Activated CD4-positive, alpha-beta memory T cell treated with anti-CD3 and anti-CD28 coated beads for 36 hours (primary cell): ENCODE measurements at places on chromosomes 1 and 21. TPM values are rescaled to one million over a fixed set of nuclear protein-coding genes. Genes with fewer than 3 reads are reported as not detected.

The RPRD2 gene
- total RNA-seq = 22.6 TPM

The FHAD1 gene
- not detected for total RNA-seq

The OR2M3 gene
- not detected for total RNA-seq

The BRDT gene
- not detected for total RNA-seq

The BEST4 gene
- total RNA-seq = 1.3 TPM

The DCLRE1B gene
- 19.6 TPM for total RNA-seq

The VAV3 gene
- total RNA-seq = 3.3 TPM

GRCh38 chr1:227155688-227156087 lies 162.6 kb downstream of the CDC42BPA start:
- H3K27me3 ChIP-seq = no peaks in the 10 kb centered on the region
- H3K4me1 ChIP-seq = no peaks in the 10 kb centered on the region
- H3K27ac ChIP-seq = no peak overlapping the region
- H3K4me3 ChIP-seq = no peak overlapping the region
- no peak for DNase-seq
- no peaks in the 10 kb centered on the region for H3K36me3 ChIP-seq

GRCh38 chr21:35438643-35439404 lies 389.7 kb upstream of the RUNX1 start:
- peaks cover 10% of the 10 kb centered on the region for H3K4me1 ChIP-seq
- DNase-seq = peak; percentile 21
- H3K36me3 ChIP-seq = peaks cover 4% of the 10 kb centered on the region
- H3K4me3 ChIP-seq = no peak overlapping the region

DNA sequence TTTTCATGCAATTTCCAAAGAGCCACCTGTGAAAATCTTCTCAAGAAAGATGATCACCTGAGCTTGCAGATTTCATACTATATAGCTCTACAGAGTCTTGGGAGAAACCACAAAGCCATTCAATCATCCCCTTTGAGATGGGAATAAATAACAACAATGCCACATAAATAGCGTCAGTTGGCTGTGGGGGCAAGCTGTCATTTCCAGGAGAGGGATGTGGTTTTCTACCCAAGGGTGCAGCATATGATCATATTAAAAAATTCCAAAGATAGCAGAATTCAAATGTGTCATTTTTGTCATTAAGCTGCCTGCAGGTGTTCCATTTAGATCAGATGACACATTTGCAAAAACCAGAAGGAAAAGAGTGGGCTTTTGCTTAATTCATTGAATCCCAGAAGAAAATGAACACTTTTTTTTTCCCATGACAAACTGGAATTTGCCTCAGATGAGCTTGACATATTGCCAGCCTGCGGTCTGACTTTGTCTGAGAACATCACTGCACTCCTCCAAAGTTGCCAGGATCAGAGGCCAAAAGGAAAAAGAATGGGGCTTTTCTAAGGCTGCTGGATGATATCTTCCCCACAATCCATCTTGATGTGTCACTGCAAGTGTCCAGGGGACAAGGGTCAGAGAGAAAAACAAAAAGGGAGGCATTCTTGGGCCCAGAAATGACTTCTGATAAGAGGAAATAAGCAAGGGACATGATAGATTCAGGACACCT lies 314.1 kb upstream of the USP25 start:
- no peaks in the 10 kb centered on the region for H3K4me1 ChIP-seq
- no peaks in the 10 kb centered on the region for H3K27me3 ChIP-seq
- no peak for DNase-seq

DNA sequence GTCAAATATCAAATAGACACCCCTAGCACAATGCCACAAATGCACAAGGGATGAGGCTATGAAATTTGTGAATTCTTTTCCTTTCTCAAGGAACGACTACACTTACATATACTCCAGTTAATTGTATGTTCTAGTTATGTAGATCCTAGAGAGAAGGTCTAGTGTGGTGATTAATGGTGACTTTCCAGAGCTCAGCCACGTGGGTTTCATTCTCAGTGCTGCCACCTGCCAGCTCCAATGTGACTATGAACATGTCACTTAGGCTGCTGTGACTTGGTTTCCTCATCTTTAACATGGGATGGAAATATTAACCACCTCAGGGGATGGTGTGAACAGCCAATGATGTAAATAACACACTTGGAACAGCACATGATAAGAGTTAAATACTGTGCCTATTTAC lies 138.3 kb downstream of the APP start:
- peak; percentile 19 for DNase-seq
- H3K4me1 ChIP-seq = peaks cover 10% of the 10 kb centered on the region
- H3K36me3 ChIP-seq = peaks cover 2% of the 10 kb centered on the region
- no peaks in the 10 kb centered on the region for H3K27me3 ChIP-seq

DNA sequence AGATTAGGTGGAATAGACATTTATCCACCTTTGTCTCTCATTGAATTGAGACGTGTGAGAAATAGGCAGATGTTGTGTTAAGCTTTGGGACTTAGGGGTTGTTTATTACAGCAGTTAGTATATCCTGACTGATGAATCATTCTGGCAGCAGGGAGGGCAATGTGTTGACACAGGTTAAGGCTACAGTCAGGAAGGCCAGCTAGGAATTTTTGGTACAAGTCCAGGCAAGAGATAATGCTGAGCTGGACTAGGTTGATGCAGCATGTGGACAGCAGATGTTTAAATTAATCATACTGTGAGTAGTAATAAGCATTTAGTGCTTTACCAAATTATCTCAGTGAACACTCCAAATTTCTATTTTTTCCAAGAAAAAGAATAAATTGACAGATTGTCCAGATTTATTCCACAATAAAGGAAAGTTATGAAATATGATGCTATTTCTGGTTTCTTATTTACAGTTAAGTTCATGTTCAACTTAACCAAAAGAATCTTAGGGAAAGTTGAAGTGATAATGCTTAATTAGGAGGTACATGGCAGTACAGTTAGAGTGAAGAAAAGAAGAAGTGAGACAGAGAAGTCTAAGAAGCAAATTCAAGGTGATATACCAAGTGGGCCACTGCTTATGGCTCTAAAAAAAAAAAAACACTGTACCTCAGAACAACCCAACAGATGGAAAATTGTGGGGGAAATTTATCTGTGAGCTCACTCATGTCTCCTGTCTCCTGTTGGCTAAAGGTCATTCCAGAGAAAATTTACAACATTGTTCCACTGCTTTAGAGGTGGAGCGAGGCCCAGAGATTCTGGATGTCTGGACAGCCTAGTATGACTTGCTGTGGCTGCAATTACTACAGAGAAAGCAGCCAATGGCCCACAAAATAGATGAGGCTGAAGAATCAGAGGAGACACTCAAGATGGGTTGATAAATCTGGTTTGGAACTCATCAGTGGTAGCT lies 102.7 kb upstream of the C21orf91 start:
- DNase-seq = no peak
- H3K27me3 ChIP-seq = no peaks in the 10 kb centered on the region
- no peak overlapping the region for H3K27ac ChIP-seq
- no peaks in the 10 kb centered on the region for H3K36me3 ChIP-seq

DNA sequence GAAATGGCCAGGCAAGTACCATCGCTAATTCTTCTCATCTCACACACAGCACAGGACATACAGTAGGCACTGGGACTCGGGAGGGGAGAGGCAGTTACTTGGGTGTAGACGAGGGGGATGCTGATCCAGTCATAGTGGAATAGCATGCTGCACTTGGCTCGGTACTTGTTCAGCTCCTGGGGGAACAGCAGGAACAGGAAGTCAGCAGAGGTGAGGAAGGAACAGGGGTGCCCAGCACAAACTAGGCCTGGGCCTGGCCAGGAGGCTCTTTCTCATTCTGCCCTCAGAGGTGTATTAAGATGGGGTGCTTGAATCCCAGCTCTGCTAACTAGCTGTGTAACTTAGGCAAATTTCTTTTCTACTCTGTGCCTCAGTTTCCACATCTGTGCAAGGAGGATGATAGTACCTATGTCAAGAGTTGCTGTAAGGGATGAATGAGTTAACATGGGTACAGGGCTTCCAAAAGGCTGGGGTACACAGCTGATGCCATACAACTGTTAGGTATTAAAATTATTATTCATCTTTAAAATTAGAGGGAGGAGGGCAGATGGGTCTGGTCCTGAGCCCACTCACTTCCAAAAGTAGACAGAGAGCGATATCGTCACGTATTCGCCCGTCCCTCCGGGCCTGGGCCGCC lies 2.4 kb downstream of the BEST4 start:
- H3K27ac ChIP-seq = peak overlapping the region; percentile 47
- DNase-seq = no peak
- H3K4me1 ChIP-seq = peaks cover 33% of the 10 kb centered on the region
- H3K27me3 ChIP-seq = no peaks in the 10 kb centered on the region

- no peak overlapping the region for H3K4me3 ChIP-seq
- no peaks in the 10 kb centered on the region for H3K4me1 ChIP-seq
- no peaks in the 10 kb centered on the region for H3K36me3 ChIP-seq
- H3K27me3 ChIP-seq = no peaks in the 10 kb centered on the region
Measured at GRCh38 chr1:93574991-93575390, 106.6 kb downstream of the BCAR3 start.

GRCh38 chr1:242425232-242425631 lies 99.3 kb downstream of the PLD5 start:
- H3K27me3 ChIP-seq = no peaks in the 10 kb centered on the region
- no peak overlapping the region for H3K4me3 ChIP-seq
- H3K27ac ChIP-seq = no peak overlapping the region

- no peak overlapping the region for H3K27ac ChIP-seq
- peaks cover 2% of the 10 kb centered on the region for H3K27me3 ChIP-seq
- DNase-seq = no peak
- no peaks in the 10 kb centered on the region for H3K36me3 ChIP-seq
- no peak overlapping the region for H3K4me3 ChIP-seq
- H3K4me1 ChIP-seq = peaks cover 51% of the 10 kb centered on the region
Measured at GRCh38 chr21:35345954-35346353, 296.9 kb upstream of the RUNX1 start.

DNA sequence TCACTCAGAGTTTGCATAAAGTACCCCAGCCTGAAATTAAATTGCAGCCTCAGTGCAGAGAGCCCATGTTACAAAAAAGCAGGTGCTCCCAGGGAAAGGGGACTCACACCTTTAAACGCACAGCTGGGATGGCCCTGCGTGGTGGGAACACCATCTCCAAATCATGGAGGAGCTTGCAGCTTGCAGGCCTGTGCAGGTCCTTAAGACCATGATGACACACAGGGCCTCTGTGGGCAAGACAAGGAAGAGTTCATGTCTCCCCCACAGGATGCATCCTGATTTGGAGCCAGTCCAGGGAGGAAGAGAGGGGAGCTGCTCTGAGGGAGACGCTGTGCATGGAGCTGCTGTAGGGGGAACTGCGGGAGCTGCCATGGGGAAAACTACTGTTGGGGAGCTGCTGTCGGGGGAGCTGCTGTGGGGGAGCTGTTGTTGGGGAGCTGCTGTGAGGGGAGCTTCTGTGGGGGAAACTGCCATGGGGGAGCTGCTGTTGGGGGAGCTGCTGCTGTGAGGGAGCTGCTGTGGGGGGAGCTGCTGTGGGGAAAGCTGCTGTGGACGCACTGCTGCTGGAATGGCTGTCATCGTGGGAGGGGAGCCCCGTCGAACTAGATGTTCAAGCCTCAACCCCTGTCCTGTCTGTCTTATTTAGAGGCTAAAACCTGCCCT lies 113.9 kb downstream of the MATN1 start:
- H3K4me1 ChIP-seq = no peaks in the 10 kb centered on the region
- DNase-seq = no peak
- peaks cover 17% of the 10 kb centered on the region for H3K27me3 ChIP-seq
- no peak overlapping the region for H3K4me3 ChIP-seq
- H3K27ac ChIP-seq = no peak overlapping the region
- no peaks in the 10 kb centered on the region for H3K36me3 ChIP-seq

GRCh38 chr1:245999697-246000637 lies 507.1 kb downstream of the SMYD3 start:
- DNase-seq = no peak
- H3K4me1 ChIP-seq = no peaks in the 10 kb centered on the region
- H3K4me3 ChIP-seq = no peak overlapping the region
- no peaks in the 10 kb centered on the region for H3K27me3 ChIP-seq

DNA sequence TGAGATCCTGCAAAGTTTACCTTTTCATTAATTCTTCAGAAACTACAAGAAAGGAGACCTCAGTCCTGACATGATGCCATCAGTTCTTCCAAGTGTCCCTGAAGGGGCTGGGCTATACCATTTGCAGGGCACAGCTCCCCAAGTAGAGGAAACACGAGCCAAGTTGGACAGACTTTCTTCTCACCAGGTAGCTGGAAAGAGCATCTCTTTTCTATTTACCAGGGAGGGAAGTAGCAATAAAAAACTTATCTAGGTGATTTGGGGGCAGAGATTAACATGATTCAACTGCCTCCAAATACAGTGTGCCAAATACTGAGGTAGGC lies 103.9 kb upstream of the KCND3 start:
- no peak overlapping the region for H3K27ac ChIP-seq
- H3K4me3 ChIP-seq = no peak overlapping the region
- no peaks in the 10 kb centered on the region for H3K4me1 ChIP-seq
- no peaks in the 10 kb centered on the region for H3K36me3 ChIP-seq
- peaks cover 33% of the 10 kb centered on the region for H3K27me3 ChIP-seq

DNA sequence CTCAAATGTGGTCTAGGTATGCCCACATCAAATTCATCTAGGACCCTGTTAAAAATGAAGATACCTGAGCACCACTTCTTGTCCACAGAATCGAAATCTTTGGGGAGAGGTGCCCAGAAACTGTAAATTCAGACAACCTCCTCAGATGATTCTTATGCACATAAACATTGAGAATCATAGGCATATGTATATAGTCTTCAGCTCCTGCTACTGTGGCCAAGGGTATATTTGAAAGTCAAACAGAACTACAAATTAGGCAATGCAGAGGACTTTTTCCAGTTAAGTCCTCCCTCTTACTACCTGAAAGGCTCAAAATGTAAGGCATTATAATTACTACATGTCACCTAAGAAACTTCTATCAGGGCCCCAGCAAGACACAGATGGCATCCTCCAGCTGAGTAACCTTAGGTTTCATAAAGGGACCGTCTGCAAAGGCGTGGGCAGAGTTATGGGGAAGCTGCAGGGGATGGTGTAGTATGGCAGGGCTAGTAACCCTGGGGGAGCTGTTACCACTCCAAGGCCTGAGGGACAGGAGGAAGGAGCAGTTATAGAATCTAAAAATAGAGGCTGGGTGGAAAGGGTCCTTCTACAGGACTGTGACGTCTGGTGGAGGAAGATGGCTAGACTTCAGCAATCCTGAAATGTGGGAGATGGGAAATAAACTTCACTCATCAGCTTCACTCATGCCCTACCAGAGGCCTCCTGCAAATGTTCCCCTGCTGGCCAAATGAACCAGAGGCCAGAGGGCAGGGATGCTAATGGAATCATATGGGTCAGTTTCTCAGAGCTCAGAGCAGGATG lies 46.3 kb downstream of the DAB1 start:
- H3K4me1 ChIP-seq = no peaks in the 10 kb centered on the region
- peaks cover 1% of the 10 kb centered on the region for H3K27me3 ChIP-seq
- DNase-seq = no peak
- H3K36me3 ChIP-seq = no peaks in the 10 kb centered on the region

DNA sequence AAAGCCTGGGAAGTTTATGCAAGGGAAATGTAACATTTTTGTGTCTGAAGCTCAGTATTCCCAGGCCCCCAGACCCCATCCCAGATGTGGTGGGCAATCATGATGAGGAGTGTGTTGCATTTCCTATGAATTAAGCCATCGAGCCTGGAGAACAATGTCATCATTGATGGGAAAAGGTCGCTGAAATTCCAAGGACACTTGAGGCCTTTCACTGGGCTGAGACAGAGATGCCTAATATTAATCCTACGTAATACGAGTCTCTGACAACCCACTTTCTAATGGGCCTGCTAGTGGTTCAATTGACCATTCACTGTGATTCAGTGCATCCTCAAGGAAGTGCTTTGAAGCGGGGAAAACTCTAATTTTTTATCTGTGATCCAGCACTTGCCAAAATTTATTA lies 291.6 kb downstream of the PLPP3 start:
- no peaks in the 10 kb centered on the region for H3K4me1 ChIP-seq
- no peak for DNase-seq
- H3K27ac ChIP-seq = no peak overlapping the region

GRCh38 chr1:56194701-56195300 lies 384.6 kb downstream of the PLPP3 start:
- no peaks in the 10 kb centered on the region for H3K36me3 ChIP-seq
- no peak overlapping the region for H3K27ac ChIP-seq
- no peaks in the 10 kb centered on the region for H3K27me3 ChIP-seq
- no peaks in the 10 kb centered on the region for H3K4me1 ChIP-seq
- no peak for DNase-seq
